ENCODE measurements at places on chromosomes 7 and 10.
A peak's percentile ranks its signal among the peaks of the same experiment; 100 is the strongest.

DNA sequence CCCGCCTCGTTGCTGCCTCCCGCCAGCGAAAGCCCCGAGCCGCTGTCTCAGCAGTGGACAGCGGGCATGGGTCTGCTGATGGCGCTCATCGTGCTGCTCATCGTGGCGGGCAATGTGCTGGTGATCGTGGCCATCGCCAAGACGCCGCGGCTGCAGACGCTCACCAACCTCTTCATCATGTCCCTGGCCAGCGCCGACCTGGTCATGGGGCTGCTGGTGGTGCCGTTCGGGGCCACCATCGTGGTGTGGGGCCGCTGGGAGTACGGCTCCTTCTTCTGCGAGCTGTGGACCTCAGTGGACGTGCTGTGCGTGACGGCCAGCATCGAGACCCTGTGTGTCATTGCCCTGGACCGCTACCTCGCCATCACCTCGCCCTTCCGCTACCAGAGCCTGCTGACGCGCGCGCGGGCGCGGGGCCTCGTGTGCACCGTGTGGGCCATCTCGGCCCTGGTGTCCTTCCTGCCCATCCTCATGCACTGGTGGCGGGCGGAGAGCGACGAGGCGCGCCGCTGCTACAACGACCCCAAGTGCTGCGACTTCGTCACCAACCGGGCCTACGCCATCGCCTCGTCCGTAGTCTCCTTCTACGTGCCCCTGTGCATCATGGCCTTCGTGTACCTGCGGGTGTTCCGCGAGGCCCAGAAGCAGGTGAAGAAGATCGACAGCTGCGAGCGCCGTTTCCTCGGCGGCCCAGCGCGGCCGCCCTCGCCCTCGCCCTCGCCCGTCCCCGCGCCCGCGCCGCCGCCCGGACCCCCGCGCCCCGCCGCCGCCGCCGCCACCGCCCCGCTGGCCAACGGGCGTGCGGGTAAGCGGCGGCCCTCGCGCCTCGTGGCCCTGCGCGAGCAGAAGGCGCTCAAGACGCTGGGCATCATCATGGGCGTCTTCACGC, 825 bp downstream of the ADRB1 start:
- DNase-seq = no peak

- DNase-seq = no peak
Observed at GRCh38 chr7:129045682-129046081, 9.2 kb downstream of the TNPO3 start.

DNA sequence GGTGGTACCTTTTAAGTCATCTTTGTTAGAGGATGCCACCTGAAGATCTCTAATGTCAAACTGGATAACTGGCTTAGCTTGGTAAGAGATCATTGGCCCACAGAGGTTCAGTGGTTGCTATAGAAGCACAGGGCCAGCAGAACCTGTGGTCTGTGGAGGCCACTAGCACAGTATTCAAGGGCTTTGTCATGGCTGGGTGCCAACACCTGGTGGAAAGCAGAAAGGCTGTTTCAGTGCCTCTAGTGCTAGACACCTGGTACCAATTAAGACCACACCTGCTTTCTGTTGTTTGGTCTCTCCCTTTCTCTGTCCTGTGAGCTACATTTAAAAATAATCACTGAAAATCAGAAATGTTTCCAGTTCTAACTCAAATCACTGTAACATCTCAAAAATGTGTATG, 10.0 kb upstream of the PCGF5 start:
- DNase-seq = no peak

DNA sequence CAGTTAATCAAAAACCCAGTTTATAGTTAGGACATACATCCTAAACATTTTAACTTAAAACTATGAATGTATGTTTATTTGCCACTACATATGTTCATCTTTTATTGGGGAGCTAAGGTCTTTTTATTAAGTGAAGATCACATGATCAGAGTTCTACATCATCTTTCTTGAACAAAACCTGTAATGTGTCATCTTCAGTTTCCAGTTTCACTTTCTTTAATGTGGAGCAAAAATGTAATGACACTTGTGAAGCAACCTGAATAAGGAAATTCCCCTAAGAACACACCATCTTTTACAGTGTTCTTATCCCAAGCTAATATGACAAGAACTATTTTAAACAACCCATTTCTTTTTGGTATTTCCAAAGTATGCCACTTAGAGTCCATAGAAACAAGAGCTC, 166.7 kb upstream of the BET1 start:
- DNase-seq = no peak

DNA sequence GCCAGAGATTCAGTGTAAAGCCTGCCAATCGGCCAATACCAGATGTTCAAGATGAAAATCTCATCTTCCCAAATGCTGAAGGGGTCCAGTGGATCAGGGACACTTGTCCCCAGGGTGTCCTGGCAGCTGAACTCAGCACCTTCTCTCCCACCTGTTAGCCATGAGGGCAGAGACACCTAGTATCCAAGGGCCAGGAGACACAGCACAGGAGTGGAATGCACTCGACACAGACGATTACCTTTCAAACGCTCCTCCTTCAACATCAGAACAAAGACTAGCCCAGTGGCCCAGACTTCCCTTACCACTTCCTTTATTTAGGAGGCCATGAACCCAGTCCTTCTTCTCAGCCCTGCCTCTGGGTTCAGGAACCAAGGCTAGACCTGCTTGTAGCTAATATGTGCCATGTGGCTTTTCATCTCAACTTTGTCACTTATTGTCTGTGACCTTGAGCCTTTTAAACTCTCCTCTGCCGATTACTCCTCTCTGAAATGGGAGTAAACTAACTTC, 180.3 kb upstream of the PLXNA4 start:
- peak; percentile 18 for DNase-seq

DNA sequence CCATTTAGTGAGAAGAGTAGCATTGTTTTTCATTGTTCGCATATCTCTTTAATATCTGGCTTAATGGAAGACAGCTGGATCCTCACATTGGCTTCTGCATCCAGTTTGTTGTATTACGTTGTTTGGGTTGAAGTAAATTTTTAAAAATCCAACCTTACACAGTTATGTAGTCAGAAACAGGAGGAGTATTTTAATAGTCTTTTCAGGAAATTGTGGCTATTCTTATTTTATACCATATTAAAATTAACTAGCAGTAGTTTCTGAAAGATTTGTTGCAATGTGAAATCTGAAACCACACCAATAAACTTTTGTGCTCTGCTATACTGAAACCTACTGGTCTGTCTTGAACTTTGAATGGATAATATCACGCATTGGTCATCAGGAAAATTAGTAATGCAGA, 27.9 kb downstream of the MYPN start:
- no peak for DNase-seq

GRCh38 chr7:140205600-140205999, 28.8 kb upstream of the KDM7A start:
- no peak for DNase-seq

DNA sequence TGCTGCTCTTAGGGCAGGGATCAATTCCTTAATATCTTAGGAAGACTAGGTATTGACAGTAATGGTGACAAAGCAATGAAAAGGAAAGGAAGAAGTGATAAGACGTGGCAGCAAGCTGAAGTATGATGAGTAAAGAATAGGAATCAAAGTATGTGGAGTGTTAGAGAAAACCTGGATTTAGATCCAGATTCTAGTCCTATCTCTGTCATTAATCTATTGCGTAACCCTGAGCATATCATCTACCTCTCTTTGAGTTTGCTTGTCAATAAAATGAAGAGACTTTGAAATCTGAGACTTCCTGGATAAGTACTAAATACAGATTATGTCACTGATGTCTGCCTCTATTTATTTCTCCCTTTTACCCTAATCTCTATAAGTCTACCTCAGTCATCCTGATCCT, 89.2 kb downstream of the PTEN start:
- no peak for DNase-seq

DNA sequence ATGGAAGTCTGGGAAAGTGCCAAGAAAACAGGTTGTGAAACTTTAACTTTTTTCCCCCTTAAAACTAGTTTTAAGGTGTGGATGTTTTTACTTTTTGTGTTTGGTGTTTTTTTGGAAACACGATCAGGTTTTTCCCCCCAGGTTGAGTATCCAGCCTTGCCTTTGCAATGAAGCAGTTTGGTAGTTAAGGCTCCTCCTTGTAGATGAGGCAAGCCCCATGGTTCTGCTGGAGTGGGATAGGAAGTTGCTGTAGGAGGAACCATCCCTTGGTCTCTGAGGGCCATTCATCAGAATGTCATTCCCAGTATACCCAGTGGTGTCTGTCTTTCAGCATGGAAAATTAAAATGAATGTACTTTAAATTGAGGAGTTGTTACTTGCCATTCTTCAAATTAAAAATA, 2.7 kb downstream of the CUL1 start:
- DNase-seq = no peak

DNA sequence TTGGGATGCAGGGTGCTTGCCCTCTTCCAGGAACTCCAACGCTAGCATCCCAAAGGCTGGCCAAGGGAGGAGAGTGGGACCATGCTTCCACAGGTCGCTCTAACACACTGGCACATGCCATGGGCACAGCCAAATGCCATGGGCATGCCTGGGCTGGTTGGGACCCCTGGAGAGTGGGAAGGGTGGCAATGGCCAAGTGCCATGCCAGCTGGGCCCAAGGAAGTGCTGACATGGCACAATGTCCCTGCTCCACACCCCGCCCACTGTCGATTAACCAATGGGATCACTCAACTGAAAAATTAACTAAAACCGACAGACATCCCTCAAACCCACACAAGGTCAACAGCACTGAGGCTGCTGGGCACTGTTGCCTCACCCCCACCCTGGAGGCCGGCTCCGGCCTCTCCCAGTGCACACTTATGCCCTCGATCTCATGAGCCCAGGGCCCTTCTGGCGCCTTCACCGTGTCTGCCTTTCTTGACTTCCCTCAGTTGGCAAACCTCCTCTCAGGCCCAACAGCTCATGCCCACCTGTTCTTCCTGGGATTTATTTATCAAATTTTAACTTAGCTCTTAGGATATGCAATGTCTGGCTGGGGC, 83.4 kb downstream of the GOLGA7B start:
- DNase-seq = no peak

DNA sequence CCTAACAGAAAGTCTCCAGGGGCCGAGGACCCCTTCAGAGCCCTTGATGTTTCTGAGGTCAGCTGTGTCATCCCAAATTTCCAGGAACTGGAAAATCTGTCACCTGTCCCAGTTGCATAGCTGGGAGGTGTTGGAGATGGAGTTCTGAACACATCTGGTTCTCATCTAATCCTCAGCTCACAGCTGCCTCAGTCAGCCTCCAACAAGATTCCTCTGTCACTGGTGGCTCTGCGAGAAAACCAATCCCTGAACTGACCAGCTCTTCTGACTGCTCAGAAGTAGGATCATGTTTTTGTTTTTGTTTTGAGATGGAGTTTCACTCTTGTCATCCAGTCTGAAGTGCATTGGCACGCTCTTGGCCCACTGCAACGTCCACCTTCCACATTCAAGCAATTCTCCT, 37.6 kb upstream of the MYL10 start:
- no peak for DNase-seq

DNA sequence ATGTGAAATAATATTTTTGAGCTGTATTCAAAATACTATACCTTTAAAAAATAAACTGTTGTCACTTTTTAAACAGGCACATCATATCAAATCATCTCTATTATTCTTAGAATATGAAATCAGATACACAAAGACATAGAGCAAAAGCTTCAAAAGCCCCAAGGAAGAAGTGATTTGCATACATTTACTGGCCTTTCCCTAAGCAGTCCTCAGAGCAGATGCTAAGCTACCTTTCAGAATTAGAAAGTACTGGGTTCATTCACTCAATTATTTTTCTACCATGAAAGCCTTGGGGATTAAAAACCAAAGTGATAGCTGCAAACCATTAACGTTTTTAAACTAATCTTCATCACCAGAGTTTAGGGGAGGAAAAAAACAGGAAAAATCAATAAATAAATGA, 55.8 kb upstream of the RNF148 start:
- DNase-seq = peak; percentile 61

- DNase-seq = no peak
Observed at GRCh38 chr10:71072131-71072822, 140.1 kb upstream of the UNC5B start.

DNA sequence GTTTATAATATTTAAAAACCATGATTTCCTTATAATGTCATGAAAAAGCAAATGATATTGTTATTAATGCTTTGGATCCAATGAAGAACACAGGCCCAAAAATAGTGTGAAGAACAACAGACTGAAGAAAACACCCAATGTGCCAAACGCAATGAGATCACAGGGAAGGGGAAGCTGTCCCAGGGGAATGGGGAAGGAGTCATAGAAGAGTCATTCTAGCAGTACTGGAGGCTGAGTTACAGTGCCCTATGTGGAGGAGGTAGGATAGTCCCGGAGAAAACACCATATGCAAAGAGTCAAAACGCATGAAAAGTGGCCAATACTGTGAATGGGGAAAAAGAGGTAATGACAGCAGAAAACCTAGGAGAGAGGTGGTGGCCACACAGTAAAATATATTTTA, 50.9 kb downstream of the TPK1 start:
- peak; percentile 1 for DNase-seq

DNA sequence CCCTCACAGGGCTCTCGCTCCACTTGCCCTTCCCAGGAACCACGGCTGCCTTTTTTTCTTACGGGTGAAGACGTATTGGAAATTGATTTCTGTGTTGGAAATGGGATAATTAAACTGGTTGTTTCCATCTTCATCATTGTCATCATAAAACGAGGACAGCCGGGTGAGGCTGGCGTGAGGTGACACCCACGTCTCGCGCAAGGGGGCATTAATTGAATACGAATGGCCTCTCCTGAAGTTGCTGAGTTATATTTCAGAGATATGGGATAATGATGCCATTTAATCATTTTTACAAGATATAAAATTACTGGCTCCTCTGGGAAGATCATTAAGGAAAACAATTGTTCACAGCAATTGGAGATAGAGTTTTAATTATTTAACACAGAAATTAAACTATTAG, 18.3 kb upstream of the NKX6-2 start:
- no peak for DNase-seq

- DNase-seq = no peak
Observed at GRCh38 chr7:42790196-42790595, 121.7 kb downstream of the C7orf25 start.

DNA sequence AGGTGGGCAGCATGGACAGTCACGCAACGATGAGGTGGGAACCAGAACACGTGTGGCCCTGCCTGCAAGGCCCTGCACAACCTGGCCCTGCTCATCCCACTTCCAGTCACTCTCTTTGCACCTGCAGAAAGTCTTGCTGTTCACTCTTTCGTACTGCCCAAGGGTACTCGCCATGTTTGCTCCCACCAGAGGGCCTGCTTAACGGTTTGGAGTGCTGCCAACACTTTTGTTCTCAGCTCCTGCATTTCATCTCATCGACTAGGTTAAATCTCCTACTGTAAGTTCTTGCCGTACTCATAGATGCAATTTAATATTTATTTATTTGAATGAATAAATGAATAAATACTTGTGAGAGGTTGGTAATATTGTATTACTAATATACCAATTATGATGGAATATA, 315.3 kb downstream of the SDK1 start:
- no peak for DNase-seq

- DNase-seq = no peak
Observed at GRCh38 chr10:49598986-49599385, 11.1 kb upstream of the SLC18A3 start.

- peak; percentile 37 for DNase-seq
Observed at GRCh38 chr7:130814778-130815335, 80.8 kb upstream of the KLF14 start.
